GOT3 (cell line): ENCODE measurements at places on chromosomes 6 and 20.

- no peak for DNase-seq
Measured at GRCh38 chr6:137291441-137291840, 72.3 kb upstream of the IFNGR1 start.

- DNase-seq, result no peak
Measured at GRCh38 chr6:106736502-106736901, 107.1 kb downstream of the QRSL1 start.

DNA sequence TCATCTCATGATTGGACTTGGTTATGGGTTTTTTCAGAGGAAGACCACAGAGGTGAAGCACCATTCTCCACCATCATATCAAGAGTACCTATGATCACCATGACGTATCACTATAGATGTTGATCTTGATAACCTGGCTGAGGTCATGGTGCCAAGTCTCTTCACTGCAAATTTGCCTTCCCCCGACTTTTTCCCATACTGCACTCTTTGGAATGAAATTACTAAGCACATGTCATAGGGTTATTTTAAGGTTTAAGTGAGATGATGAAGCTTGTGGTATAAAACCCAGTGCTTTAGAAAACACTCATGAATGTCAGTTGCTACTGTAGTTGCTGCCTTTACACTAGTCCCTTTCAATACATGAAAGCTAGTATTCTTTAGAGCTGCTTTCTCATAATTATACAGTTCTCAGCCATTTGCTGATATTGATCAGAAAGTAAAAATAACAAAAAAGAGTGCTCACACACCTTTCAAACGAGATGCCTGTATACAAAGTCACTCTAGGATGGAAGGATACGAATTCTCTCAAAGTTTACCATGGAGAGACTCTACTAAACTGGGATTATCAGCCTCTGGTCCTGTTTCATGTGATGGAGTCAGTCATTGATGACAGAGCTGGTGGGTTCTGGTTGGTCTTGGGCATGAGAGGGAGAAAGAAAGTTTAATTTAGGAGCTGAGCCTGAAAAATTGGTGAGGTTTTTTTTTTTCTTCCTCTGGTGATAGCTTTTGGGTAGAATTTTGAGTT is 228.1 kb downstream of the PRL start:
- no peak for DNase-seq

DNA sequence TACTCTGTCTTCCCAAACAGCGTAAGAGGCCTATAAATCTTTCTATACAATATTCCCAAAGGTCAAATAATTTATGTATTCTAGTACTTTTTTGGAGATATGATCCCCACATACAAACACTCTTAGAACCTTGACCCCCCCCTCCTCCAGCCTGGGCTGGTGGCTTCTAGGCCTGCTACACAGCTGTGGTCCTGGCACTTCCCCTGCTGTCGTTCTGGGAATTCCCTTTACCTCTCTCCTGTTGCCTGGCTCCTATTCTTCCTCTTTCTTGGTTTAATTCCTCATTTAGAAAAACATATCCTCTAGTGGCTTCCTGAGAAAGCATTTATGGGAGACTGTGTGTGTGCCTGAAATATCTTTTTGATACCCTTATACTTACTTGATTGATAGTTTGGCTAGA is 4.1 kb upstream of the TXLNB start:
- no peak for DNase-seq

DNA sequence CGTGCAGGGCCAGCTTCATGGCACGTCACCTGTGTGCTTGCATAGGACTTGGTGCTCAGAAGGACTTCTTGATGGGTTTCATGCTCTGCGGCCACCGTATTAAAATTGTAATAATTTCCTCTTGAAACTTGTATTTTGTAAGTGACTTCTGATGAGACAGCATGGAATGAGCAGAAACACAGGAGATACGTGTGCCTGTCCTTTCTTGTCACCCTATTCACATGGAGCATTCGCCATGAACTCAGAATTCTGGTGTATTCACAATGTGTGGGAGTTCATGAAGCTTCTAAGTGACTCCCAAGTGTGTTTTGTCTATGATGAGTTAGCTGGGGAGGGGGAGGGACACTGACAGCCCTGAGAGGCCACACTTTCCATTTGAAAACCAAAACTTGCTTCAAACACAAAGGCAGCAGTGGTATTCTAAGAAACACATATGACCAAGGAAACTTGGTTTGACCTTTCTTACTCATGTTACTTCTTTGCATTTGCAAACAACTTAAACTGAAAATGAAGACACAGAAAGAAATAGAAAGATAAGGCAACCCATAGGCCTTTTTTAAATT is 92.1 kb upstream of the NEDD9 start:
- no peak for DNase-seq

GRCh38 chr6:45478240-45478639 is 100.5 kb upstream of the SUPT3H start:
- no peak for DNase-seq

DNA sequence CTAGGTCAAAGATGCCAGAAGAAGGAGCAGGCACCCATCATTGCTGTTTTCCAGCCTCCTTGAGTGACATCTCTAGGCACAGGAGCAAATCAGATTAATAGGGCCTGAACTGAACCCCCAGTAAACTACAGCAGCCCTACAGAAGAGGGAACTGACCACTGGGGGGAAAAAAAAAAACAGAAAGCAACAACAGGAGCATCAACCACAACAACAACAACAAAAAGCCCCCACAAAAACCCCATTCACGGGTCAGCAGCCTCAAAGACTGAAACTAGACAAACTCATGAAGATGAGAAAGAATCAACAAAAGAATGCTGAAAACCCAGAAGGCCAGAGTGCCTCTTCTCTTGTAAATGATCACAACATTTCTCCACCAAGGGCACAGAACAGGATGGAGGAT is 537.4 kb upstream of the BTBD3 start:
- no peak for DNase-seq

DNA sequence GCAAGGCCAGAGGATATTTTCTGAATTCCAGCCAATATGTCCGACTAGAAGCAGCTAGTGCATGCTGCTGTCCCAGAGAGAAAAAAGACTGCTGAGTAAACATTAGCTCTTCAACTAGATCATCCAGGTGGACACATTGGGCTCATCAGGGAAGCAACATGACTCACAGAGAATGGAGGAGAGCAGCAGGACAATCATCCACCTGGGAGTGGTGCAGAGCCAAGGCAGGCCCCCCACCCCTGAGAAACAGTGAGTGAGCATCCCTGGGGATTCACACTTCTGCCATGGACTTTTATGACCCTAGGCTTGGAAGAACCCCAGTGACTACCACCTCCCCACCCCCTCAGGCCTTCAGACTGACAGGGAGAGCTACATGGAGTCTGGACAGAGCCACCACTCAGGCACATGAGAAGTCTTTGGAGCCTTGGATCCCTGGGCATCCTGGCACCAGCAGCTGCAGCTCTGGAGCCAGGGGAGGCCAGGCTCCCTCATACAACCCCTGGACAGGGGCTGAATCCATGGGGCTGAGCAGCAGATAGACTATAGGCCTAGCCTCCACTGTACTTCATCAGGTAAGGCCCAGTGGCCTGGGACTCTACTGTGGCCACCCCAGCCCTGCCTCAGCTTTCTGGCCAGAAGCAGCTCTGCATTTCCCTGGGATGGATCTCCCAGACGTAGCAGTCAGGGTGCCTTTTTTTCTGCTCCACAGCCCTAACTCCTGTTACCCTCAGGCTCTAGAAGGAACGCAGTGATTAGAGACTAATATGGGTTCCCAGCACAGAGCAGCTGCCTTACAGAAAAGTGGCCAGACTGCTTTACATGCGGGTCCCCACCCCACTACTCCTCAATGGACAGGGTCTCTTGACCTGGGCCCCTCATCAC is 82.9 kb upstream of the RNF217 start:
- DNase-seq, result no peak

- DNase-seq, result no peak
Measured at GRCh38 chr6:116812051-116812650, 16.7 kb downstream of the GPRC6A start.

DNA sequence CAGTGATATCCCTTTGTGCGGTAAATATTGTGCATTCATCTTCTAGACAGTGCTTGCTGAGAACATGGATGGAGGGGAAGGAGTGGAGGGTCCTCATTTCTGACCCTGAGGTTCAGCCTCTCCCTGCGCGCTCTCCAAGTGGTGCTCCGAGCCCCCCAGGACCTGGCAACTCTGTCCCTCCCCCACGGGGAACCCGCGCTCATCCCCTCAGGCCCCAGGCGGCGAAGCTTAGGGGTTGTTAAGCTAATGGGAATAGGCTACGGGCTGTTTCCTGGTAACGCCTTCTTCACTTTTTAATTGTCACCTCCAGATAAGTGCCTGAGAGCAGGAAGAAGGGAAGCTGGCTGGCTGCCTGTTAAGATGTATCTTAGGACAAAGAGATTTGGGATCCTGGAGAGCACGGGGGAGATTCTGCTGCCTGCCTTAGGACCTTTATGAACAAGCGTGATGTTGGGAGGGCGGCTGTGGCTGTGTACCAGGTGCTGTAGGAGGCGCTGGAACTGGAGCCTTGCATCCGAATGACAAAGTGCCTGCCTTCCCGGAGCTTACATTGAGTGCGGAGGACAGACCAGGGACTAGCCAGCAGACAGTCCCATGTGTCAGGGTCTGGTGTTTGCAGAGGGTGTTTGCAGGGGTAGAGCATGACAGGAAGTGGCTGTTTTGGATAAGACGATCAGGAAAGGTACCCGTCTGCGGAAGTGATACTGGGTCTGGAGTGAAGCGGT is 11.7 kb downstream of the TSHZ2 start:
- DNase-seq, result no peak

- DNase-seq, result no peak
Measured at GRCh38 chr6:165266191-165266590, 43.2 kb downstream of the C6orf118 start.

DNA sequence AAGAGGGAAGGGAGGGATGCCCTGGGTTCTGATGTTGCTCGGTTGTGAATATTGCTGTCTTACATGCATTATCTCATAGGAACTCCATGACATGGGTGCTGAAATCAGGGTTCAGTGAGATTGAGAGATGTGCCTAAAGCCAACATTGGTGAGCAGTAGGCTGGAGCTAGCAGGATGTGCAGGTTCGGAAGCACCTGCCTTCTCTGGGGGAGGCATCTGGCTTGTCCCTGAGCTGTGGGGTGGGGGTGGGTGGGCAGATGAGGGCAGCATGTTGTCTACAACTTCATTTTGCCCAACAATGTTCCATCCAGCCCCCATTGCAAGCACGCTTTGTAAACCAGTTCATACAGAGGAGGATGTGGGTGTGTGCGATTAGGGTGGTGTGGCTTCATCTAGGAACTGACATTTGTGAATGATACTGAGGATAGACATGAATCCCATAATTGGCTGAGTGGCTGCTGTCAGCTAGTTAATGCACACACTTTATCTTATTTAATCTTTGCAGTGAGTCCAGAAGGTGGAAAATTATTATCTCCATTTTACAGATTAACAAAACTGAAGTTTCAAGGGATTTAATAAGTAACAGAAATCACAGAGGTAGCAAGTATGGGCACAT is 119.4 kb downstream of the SYNDIG1 start:
- no peak for DNase-seq

DNA sequence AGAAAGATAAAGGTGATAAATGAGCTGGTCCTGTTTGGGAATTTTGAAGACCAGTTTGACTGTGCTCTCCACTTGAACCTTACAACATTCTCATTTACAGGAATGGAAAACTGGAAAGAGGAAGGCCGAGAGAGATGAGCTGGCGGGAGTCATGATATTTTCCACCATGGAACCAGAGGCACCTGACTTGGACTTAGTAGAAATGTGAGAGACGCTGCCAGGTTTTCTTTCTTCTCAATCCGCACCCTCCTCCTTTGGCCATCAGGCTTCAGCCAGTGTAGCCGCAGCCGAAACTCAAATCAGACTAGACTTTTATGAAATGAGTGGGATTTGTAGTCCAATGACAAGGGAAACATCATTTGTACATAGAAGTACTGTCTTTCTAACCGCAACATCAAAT is 54.7 kb upstream of the SYNJ2 start:
- DNase-seq, result no peak

- no peak for DNase-seq
Measured at GRCh38 chr6:92259171-92259570, 1160.2 kb downstream of the EPHA7 start.

- no peak for DNase-seq
Measured at GRCh38 chr20:37989601-37990295, 43.5 kb downstream of the TTI1 start.

- DNase-seq, result no peak
Measured at GRCh38 chr6:169213814-169214520, 39.7 kb downstream of the THBS2 start.

- no peak for DNase-seq
Measured at GRCh38 chr20:31594558-31595379, 10.3 kb upstream of the ID1 start.

DNA sequence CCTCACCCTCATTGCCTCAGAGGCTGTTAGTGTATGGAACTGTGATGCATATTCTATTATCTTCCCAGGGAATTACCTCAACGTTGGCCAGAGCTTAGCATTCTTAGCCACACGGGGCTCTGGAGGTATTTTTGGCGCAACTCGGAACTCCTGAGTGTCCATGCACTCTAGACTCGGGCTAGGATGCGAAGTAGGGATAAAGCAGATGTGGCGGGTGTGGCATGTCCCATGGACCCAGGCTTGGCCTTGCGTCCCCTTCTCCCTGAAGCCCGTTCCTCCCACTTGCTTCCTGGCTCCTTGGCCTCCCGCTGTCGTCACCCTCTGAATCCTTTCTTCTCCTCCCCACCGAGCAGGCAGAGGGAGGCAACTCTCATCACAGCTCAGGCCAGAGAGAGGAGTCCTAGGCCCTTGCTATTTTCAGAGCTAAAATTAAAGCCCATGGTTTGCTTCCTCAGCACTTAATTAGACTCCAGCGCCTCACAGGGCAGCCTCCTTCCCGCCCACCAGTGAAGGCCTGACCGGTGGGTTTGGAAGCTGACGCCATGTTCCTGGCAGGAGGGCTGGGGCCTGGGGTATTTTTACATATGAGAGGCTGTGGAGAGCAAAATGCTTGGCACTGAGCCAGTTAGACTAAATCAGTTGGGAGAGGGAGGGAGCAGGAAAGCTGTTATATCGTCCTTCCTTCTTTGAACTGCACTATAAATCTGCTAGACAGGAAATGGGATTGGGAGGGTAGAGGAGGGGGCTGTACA is 138.7 kb downstream of the FOXO3 start:
- no peak for DNase-seq

GRCh38 chr20:46311039-46311650 is 2.8 kb upstream of the CDH22 start:
- no peak for DNase-seq

DNA sequence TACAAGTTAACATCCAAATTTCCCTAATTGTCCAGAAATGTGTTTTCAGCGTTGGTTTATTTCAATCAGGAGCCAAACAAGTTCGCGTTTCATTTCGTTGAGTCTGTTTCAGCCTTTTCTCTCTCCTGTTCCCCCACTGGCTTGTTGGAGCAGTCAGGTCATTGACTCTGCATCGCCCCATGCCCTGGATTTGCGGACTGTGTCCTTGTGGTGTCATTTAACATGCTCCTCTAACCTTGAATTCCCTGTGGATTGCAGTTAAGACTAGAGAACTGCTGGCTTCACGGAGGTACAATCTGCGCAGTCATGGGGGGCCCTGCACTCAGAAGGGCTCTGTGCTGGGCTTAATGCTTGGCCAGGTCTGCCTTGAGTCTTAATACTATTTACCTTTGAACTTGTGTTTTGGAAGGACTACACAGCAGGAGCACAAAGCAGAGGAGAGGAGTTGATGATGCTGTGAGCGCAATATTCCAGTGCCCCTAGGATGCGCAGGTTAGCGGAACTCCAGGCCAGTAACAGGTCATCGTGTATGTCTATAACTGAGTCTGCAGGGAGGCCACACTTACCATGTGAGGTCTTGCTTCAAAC is 5.5 kb upstream of the TBC1D32 start:
- no peak for DNase-seq

- no peak for DNase-seq
Measured at GRCh38 chr20:56595746-56596475, 33.2 kb upstream of the TFAP2C start.
